ENCODE measurements at places on chromosomes 6 and 20.

DNA sequence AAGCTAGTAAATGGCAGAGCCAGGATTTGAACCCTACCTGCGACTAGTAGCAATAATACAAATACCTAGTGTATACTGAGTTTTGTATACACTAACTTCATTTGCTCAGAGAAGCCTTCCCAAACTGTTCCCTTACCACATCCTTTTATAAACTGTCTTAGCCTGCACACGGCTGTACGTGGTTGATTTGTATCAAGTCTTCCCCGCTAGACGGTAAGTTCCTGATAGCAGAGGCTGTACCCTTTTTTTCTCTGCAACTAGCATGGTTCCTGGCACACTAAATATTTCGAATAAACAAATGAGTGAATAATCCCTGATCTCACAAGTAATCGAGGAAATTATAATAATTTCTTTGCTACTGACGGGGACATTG is 636 bp downstream of the RTF2 start:
- no peak for DNase-seq

DNA sequence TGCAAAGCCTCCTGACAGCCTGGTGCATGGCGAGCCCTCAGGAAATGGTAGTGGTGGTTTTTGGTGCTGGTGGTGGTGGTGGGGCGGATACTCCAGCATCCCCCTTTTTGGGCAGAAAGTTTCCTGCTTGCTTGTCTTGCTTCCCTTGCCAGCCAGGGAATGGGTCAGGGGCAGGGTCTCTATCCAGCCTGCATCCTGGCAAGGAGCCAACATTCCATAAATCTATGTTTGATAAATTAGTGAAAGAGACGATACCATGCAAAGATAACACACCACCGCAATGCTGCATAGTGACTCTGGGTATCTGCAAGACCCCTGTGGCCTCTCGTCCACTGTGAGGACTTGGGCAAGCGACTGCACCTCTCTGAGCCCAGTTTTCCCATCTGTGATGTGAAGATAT is 246.2 kb downstream of the LRFN2 start:
- DNase-seq: no peak

DNA sequence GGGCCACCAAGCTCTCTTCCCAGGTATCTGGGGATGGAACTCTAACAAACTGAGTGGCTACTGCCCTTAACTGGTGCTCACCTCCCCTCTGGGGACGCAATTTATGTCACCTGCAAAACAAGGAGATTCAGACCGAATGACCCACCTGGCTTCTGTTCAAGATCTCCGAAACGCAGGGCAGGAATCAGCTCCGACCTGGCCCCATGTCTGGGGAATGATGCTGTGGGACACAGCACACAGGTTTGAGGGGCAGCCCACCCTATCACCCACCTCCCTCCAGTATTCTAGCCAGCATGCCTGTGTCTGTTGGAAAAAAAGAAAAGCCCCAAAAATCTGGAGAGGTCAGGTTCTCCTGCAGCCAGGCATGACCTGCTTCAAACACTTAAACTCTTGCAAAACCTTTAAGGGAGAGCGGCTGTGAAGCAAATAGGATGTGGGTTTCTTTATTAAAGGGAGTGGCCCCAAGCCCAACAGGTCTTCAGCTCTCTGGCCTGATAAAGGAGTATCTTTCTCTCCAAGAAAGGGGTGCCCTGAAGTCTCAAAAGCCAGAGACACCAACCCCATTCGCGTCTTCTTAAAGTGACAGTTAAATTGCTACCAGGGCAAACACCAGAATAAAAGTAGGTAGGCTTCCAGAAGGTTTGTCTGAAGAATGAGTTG is 6.4 kb downstream of the PREX1 start:
- no peak for DNase-seq

GRCh38 chr20:49941456-49941855 is 5.3 kb downstream of the RNF114 start:
- no peak for DNase-seq

- no peak for DNase-seq
These were observed 9.0 kb upstream of the TULP4 start for GRCh38 chr6:158303210-158303731.

DNA sequence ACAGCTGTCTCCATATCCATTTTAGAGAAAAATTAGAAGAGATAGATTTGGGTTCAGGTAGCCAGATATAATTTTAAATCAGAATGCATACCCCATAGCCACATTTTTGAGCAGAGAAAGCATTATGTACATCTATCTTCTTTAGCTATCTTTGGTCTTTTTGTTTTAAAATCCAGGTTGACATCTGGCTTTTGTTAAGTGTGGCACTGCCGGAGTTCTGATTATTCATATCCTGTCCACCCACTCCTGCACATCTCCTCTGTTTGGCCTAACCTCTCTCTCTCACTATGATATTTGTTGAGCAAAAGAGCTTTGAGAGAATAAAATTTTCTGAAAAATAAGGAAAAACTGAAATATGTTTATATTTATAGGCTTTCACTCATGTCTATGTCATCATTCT is 189.7 kb downstream of the PACRG start:
- DNase-seq: no peak

DNA sequence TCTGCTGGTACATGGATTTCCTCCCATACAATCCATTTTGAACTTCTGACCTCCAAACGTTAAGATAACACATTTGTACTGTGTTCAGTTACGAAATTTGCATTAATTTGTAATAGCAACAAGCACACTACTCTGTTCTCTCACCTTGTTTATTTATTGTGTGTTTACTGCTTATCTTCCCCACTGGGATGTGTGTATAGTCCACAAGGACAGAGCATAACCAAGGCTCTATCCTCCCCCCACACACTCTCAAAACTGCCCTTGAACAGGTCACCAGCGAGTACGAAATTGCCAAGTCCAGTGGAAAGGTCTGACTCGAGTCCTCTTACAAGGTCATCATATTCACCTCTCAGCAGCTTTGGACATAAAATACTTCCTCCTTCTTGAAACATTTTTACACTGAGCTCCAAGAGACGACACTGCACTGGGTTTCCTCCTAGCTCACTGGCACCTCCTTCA is 18.6 kb downstream of the ADTRP start:
- no peak for DNase-seq

DNA sequence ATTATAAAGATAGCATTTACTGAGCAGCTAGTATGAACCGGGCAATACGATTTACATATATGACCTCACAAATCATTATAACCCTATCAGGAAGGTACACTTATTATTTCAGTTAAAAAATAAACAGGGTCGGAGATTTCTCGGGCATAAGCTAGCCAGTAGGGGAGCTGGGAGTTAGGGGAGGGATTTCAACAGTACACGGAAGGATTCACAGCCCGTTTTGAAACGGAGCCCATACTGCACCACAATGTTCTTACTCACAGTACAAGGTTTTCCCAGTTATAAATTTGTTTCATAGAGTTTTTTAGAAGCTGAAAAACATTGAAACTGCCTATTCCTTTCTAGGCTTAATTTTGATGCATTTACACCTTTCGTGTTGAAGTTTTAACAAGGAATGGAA is 607.1 kb downstream of the HDGFL1 start:
- DNase-seq: no peak

Data from activated T-cell treated with anti-CD3 and anti-CD28 coated beads for 48 hours (primary cell).